Heart left ventricle (tissue), 16 donors: ENCODE measurements at places on chromosomes 3 and 15. TPM values are rescaled to one million over a fixed set of nuclear protein-coding genes. Genes with fewer than 3 reads are reported as not detected.

- DNase-seq, result no peak
Measured at GRCh38 chr3:186093271-186093900, 15.5 kb downstream of the ETV5 start.

DNA sequence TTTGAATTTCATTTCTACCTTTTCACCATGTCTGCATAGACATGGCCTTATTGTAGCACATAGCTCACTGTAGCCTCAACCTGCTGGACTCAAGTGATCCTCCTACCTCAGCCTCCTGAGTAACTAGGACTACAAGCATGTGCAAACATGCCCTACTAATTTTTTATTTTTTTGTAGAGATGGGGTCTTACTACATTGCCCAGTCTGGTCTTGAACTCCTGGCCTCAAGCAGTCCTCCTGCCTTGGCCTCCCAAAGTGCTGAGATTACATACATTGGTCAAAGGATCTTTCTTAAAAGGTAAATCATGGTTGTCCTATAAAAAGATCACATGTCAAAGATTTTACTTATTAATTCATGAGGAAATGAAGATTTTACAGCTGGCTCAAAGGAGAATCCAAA lies 57.2 kb upstream of the GOLGA8B start:
- DNase-seq, result no peak

DNA sequence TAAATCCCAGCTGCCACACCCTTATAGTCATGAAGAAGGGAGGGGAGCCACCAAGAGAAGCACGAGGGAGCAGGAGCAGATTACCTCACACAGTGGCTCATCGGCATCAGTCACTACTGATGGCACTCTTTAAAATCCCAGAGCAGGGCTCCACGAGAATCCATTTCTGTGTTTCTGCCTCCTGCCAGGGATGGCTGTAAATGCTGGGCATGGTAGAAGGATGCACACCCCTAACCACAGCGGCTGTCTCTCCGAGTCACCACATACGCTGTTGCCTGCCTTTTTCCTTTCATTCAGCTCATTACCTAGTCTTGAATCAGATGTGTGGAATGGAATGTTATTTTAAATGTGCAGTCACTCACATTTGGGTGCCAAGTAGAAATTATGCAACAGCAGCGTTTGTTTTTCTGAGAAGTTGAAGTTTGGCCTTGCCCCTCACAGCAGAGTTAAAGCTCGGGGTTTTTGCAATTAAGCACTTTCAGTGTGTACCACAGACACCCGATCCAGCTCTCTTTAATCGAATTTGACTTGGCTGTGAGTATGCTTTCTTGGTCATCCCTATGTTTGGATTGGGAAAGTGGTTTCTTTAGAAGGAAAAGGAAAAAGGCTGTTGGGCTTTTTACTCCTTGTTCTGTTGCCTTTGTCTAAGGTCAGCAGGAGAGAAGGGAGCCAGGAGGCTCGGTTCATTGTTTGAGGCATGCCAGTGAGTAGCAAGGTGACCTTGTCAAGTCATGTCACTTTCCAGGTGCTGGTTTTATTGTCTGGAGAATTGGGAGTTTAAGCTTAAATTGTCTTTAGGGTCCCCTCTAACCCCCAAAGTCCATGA lies 284.2 kb upstream of the TPM1 start:
- no peak for DNase-seq

- DNase-seq, result no peak
Measured at GRCh38 chr3:45580112-45580765, 14.3 kb upstream of the LIMD1 start.

DNA sequence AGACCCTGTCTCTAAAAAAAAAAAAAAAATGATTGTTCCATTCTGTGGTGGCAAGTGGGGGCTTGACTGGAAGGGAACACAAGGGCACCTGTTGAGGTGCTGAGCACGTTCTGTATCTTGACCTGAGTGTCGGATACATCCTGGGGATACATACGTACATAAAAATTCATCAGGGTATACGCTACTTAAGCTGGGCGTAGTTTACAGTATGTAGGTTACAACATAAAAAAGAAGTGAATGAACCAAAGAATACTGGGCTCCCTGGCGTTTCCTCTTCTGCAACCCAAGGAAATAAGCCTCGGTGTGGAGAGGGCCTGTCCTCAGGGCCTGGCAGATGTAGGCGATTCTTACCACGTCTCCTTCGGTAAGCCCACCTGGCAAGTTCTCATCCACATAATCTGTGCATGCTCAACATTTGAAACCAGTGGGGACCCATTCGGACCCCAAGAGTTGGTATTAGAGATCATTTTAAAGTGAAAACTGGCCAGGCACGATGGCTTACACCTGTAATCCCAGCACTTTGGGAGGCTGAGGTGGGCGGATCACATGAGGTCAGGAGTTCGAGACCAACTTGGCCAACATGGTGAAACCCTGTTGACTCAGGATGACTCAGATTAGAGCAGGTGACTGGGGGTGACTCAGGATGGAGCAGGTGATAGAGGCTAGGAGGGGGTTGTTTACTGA lies 5.1 kb upstream of the MUC20 start:
- DNase-seq, result no peak

The HIGD2B gene
- not detected for total RNA-seq

The DIS3L gene
- total RNA-seq, result 28.7 TPM
